ENCODE measurements at places on chromosomes 12 and 14.

DNA sequence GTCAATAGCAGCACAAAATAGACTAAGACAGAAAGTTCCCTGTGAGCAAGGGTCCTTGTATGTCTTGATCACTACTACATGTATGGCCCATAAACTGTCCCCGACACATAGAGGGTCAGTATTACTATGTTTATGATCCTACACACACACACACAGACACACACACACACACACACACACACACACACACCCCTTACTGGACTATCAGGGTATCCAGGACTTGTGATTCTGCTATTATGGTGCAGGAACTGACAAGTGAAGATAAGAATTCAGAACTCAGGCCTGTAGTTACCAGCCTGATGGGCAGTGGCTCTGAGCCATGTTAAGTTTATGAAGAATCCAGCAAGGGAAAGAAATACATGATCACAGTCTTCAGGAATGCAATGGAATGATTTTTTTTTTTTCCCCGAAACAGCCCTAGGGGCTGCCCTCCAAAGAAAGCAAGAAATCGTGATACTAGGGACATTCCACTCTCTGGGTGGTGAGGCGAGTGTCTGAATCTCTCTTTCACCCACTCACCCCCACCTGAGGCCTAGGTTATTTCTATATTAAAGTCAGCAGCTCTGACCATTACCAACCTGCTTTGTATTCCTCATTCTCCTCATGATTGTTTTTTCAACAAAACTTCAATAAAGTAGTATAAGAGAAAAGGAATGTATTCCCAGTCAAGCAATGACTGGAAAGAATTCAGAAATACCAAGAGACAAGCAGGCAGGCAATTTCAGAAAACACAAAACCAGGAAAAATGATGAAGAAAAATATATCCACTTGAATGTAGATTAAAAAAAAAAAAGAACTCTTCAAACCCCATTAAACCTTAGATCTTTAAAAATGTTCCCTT, 105.8 kb downstream of the AVPR1A start:
- no peak for DNase-seq

DNA sequence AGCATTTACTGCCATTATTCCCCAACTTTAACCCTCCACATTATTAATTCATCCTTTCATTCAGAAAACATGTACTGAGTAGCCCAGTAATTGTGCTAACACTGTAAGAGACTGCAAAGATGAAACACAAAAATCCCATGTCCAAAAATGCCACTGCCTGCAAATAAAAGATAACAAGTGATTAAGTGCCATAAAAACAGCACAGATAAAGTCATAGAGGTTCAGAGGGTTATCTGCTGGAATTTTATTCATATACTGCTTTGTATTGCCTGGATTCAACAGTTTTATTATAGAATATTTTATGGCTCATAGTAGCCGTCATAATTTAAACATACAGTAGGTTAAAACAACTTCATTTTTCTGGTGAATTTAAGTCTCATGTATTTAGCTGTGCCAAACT, 177.9 kb downstream of the KICS2 start:
- no peak for DNase-seq

- DNase-seq: no peak
Measured at GRCh38 chr12:51883998-51884675, 3.8 kb upstream of the ANKRD33 start.

DNA sequence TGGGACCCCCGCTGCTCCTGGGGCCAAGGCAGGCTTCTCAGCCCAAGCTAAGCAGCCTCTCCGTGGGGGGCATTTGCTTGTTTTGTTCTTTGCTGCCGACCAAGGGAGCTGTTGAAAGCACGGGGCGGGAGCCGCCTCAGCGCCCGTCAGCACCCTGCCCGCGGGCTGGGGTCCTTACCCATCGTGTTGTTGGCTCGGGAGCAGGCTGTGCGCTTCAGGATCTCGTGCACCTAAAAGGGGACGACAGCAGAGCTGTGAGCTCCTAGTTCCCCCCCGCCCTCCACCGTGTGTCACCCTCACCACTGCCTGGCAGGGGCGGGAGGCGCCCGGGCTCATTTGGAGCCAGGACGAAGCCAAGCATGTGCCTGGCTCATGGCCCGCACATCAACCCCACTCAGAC, 117.5 kb downstream of the ANO2 start:
- DNase-seq: no peak

DNA sequence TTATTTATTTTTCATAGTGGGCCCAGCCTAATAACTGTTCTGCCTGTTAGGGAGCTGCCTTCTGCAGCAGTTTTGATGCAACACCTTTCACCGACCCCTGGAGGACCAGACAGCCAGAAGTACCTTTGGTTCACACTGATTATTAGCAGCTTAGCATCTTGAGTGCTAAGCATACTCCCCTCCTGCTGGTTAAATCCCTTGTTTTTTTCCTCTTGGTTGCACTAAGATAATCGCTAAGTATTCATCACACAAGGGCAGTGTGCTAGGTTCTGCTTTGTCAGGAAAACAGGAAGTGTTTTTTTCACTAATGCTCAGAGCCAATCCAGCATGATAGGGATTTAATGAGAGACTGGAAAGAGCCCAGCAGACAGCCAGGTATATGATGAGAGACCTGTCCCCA, 437.0 kb downstream of the FUT8 start:
- DNase-seq: no peak

DNA sequence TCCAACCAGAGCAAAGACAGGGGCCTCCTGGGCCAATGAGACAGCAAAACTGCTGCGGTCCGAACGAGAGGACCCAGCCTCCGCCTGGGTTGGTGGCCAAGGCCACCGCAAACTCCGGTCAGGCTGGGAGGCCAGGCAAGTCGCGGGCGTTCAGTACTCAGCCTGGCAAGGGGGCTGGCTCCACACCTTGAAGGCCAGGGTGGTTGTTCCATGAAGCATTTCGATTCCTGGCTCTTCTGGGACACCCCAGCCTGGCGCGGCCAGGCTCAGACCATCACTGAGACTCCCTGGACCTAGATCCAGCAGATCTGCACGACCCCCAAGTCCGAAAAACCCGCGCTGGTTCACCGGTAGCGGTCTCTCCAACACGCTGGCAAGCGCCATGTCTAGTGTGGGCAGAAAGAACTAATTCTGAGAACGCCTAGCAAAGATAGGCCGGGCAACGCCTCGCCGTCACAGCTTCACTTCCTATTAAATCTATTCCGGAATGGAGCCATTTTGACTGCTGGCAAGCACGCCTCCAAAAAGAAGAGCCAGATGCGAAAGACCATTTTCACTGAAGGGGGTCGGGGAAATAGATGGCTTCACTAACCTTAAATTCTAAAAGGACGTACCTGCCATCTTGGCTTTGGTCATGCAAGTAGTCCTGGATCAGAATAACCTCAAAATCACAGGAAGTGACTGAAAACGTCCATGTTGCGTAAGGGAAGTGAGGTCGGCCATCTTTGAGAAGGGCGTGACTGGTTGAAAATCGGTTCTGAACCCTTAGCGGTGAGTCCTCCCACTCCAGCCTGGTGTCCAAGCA, at the start of gene PSMB5:
Gene PSMB5, minus strand, starts transcription at position 403 of the 805 bp plus-strand sequence. Its CDS starts 19 bp downstream, at position 384.
- DNase-seq: peak; percentile 86

DNA sequence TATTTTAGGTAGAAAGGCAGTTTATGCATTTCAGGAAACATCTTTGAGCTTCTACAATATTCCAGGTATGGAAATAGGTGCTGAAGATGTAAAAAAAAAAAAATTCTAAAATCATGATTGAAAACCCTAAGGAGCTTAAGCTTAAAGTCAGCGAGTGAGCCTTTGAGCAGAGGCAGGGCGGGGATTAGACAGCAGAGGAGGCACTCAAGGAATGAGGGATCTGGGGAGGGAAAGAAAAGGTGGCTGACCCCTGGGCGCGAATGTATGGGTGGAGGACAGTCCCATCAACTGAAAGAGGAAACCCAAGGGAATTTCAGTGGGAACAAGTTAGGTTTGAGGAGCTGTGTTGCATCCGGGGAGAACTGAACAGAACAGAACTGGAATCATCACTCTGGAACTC, 6.4 kb upstream of the PTMS start:
- DNase-seq: no peak

DNA sequence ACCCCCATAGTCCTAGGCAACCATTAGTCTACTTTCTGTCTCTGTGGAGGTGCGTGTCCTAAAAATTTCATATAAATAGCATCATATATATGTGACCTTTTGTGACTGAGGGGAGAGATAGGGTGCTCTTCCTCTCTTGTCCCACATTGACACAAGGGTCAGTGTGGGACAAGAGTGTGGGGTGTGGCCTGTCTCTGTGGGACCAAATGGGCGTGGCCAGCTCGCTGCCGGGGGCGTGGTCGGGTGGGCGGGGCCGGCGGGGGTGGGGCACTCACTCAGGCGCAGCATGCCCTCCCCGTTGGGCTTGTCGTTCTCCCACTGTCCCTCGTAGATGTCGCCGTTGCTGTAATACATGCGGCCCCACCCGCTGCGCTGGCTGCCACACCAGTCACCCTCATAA, 15.5 kb downstream of the MORN3 start:
- DNase-seq: no peak

GRCh38 chr14:63345826-63346225, 27.1 kb upstream of the GPHB5 start:
- no peak for DNase-seq

- no peak for DNase-seq
Measured at GRCh38 chr12:1126091-1126490, 135.1 kb downstream of the ERC1 start.

GRCh38 chr14:93967637-93968250, 8.6 kb downstream of the ASB2 start:
- peak; percentile 60 for DNase-seq

DNA sequence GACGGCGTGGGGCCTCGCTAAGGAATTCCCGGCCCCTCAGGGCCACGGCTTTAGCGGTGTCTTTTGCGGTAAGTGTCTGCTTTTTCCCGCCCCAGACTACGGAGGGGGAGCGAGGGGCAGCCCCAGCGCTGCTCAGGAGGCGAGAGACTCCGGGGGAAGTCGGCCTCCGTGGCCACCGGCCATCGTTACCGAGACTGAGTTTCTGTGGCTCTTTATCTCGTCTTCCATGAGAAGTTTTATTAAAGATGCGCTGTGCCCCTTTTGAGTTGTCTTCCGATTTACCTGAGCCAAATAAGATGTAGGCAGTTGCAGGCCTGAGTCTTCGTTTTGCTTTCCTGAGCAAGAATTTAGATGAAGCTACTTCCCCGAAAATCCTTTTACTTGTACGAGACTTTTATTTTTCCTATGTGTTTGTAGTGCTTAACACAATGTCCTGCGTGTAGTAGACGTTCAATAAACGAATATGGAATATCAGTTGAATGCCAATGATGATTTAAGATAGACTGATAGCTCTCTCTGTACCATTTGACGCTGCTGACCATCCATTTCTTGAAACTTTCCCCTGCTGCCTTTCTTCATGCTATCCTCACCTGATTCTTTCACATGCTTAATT, 462 bp downstream of the SRP54 start:
- DNase-seq: no peak

- no peak for DNase-seq
Measured at GRCh38 chr12:55711786-55712553, 3.9 kb upstream of the BLOC1S1 start.

DNA sequence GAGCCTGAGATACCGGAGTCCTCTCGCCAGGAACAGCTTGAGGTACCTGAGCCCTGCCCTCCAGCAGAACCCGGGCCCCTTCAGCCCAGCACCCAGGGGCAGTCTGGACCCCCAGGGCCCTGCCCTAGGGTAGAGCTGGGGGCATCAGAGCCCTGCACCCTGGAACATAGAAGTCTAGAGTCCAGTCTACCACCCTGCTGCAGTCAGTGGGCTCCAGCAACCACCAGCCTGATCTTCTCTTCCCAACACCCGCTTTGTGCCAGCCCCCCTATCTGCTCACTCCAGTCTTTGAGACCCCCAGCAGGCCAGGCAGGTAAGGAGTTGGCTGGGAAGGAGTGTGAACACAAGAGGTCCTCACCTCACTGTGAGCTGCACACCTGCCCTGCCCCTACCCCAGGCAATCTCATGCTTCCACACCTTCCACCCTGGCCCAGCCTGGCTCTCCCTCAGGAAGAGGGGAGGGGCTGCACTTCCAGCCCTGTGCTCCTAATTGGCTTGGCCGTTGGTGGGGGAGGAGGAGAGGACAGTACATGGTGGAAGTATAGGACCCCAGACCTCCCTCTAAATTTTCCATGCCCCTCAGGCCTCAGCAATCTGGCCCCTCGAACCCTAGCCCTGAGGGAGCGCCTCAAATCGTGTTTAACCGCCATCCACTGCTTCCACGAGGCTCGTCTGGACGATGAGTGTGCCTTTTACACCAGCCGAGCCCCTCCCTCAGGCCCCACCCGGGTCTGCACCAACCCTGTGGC, 6.2 kb downstream of the C1QL4 start:
- no peak for DNase-seq

DNA sequence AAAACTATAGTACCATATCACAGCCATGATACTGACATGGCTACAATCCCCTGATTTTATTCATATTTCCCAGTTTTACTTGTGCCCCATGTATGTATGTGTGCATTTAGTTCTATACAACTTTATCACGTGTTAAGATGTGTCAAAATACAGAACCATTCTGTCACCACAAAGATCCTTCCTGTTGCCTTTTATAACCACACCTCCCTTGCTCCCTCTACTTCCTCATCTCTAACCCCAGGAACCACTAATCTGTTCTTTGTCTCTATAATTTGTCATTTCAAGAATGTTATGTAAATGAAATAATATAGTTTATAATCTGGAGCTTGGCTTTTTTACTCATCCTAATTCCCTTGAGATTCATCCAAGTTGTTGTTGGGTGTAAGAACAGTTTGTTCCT, 358.4 kb downstream of the DPF3 start:
- DNase-seq: no peak

- no peak for DNase-seq
Measured at GRCh38 chr12:41460906-41461305, 272.8 kb downstream of the PDZRN4 start.

DNA sequence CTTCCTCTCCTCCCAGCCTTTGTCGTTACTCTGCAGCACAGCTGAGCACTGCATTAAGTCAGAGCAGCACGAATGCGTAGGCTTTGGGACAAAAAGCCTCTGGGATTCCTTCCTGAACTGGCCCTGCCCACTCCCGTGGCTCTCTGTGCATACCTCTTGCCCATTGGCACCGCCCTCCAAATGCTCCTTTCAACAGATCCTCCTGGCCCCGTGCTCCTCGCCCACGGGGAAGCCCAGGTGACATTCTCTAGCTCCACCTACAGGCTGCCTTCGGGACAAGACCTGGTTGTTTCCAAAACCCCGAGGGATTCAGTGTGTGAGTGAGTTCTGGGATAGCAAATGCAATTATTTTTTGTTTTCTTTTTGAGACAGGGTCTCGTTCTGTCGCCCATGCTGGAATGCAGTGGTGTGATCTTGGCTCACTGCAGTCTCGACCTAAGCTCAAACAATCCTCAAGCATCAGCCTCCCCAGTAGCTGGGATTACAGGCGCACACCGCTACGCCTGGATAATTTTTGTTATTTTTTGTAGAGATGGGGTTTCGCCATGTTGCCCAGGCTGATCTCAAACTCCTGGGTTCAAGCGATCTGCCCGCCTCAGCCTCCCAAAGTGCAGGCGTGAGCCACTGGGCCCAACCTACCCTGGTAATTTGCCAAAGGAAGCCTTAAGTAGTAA, 17.9 kb upstream of the TDRD9 start:
- peak; percentile 67 for DNase-seq

- peak; percentile 39 for DNase-seq
Measured at GRCh38 chr14:60723907-60724618, at the start of gene SIX4. TSS of gene SIX4 (minus strand) at chr14:60724351. CDS start at chr14:60724074, 277 bp downstream.

All from GM12891 (cell line).